ENCODE measurements at places on chromosomes 12 and 14.

- DNase-seq = no peak
These were observed 156.2 kb downstream of the ETV6 start for GRCh38 chr12:11805680-11806079.

DNA sequence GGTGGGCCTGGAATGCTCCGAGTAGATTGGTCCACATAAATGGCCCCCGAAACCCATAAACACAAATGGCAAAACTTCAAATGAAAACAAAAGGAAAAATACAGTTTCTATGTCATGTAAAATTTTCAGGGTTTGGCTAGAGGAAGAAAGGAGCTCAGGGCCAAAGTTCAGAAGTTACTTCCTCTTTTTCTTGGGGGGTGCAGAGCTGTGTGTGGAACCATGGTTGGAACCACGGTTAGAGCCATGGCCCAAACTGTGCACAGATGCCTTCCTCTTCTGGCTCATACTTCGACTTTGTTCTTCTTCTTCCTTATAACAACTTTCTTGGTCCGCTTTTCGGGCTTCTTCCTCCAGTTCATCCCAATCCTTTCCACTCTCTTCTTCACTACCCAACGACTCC, 51.7 kb downstream of the MGST1 start:
- DNase-seq = no peak

GRCh38 chr12:50572287-50572686, 67.5 kb downstream of the DIP2B start:
- no peak for DNase-seq

- DNase-seq = no peak
These were observed 598.8 kb downstream of the SLC16A7 start for GRCh38 chr12:60194678-60195077.

- no peak for DNase-seq
These were observed 36.2 kb downstream of the ANAPC7 start for GRCh38 chr12:110367181-110367864.

- DNase-seq = no peak
These were observed 24.7 kb downstream of the APAF1 start for GRCh38 chr12:98669751-98670150.

- no peak for DNase-seq
These were observed 14.3 kb downstream of the PTCSC3 start for GRCh38 chr14:36162267-36162666.

- DNase-seq = no peak
These were observed 52.4 kb upstream of the BCAT1 start for GRCh38 chr12:25001311-25001710.

DNA sequence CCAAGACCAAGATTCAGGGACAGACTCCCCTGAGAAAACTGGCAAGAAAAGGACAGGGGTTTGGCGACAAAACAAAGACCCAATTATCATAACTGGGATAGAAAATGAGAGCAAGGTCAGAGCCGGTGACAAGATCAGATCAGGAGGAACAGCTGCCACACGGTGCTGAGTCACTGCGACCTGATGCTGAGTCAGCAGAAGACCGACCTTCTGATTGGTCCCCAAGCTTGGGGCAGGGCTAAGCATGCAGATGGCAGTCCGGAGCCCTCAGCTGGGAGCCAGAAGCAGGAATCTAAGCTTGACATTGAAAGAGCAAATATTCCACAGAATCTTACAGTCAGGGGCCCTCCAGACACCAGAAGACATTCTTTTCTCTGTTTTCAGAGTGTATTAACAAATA, 19.1 kb upstream of the ARMH4 start:
- peak; percentile 17 for DNase-seq

GRCh38 chr12:27237790-27238771, 6.0 kb upstream of the STK38L start:
- DNase-seq = no peak

DNA sequence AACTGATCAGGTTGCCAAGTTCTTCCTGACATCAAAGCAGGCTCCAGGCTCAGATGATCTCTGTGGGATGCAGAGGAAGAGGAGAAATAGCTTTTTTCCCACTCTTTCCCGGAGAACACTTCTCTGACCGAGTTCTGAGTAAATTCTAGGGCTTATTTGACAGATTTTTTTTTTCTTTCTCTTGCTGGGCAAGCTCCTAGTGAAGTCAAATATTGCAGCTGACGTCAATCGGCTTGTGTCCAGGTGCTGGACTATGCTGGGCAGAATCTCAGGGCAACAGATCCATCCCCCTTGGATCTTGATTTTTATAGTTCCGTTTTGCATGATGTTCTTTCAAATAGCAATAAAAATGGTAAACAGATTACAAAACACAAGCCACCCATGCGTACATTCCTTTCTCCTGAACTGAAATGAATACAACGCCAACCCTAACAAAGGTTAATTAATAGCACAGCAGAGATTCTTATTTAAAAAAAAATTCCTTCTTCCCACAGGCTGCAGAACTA, 182.2 kb downstream of the NOVA1 start:
- DNase-seq = no peak

DNA sequence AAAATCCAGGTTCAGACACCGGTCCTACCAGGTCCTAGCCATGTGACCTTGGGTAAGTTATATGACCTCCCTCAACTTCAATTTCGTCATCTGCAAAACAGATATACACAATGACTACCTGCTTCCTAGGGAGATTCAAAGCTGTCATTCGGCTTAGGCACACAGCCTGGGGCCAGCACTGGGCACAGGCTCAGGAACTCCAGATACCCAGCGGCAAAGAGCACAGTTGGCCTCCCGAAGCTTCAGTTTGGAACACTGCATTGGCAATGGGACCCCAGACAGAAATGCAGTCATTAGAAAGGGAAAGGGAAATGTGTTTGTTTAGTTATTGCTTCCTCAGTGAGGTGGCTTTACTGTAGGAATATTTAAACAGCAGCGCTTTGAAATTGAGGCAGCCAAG, 11.4 kb downstream of the PLEKHG6 start:
- DNase-seq = no peak

DNA sequence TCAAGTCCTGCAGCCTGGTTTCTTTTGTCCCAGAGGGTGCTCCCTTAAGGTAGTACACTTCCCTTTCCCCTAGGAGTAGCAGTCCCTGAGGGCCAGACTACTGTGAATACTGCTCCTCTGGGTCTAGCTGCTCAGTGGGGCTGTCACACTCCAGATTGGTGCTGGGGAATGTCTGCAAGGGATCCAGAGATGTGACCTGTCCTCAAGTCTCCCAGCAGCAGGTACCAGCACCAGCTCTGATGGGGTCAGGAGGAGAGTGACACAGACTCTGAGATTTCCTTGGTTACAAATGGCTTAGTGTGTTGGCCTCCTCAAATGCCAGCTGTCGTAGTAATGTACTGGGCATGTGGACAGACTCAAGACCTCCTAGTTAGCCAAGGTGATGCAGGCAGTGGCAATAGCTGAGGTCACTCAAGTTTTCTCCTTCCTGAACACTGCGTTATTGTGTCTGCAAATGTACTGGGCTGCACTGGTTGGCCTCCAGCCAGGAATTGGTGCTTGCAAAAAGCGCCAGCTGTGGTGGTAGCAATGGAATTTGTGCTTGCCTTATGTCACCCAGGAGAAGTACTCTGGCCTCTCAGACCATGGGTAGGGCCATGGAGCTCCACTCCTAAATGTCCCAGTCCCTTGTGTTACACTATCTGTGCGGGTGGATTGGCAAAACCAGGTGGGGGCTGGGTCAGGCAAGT, 36.4 kb upstream of the AEBP2 start:
- no peak for DNase-seq

DNA sequence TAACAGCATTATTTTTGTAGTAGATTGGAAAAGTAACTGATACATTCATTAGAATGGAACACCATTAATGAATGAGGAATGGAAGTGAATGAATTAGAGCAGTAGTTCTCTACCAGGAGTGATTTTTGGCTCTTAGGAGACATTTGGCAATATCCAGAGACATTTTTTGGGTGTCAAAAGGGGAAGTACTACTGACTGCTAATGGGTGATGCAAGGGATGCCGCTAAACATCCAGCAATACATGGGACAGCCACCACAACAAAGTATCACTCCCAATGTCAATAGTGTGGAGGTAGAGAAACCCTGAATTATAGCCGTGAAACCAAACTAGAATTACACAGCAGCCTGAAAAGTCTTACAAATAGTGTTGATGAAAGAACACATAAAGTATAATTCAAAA, 1.5 kb downstream of the CHURC1 start:
- DNase-seq = no peak

DNA sequence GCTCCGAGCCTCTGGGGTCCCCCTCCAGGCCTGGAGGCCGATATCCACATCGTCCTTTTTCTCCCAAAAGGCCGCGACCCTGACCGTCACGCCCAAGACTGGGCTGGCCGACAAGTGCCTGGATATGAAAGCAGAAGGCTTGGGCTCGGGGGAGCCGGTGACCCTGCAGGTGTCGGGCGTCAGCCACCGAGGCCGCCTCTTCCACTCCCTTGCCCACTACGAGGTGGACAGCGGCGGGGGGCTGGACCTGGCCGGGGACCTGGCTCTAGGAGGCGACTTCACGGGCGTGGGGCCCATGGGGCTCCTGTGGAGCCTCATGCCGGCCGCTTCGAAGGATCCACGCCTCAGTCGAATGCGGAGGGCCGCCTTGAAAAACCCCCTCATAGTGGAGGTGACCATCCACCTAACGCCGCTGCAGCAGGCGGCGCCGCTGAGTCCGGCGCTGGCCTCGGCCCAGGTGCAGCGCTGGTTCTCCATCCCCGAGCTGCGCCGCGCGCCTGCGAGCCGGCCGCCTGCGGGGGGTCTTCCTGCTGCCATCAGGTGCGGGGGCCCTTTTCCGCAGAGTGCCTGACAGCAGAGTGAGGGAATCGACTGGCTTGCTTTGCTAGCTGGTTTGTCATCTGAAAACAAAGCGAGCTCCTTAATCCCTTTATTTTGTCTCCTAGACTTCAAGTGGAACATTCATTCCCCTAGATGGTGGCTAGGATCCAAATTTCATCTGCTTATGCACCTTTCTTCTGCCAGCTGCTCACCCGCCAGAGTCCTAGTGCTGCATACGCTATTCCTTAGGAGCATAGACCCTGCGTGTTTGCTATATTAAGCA, 10.6 kb upstream of the DNAL1 start:
- no peak for DNase-seq

DNA sequence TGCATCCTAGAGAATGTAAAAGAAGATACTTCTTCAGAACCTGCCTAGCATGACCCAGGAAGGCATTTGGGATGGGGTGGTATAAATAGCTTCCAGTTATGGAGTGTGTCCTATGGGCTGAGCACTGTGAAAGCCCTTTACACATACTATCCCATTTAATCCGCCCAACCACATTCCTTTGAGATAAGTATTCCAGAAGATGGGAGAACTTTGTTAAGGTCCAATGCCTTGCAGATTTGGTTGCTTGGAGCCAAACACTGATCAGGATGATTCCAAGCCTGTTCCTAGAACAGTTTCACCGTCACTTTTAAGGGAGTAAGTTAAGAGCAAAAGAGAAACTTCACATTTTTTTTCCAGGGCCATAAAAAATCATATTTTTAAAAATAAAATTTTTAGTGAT, 82.5 kb upstream of the CLMN start:
- no peak for DNase-seq

- no peak for DNase-seq
These were observed 4.7 kb downstream of the SPRYD3 start for GRCh38 chr12:53074283-53074998.

DNA sequence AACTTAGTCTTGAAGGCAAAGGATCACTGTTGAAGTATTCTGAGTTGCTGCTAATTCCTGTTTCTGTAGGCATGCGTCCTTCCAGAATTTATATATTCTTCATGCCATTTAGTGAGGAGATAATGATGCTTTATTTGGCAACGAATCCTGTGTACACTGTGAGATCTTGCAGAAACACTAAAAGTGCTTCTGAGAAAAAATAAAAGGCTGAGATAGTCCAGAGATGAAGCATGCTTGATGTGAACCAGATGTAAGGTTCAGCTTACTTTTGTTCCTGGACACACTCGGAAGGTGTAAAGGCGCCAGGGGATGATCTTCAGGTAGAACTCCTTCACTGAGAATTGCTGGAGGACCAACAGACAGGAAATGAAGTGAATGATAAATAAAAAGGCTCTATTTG, 39.1 kb downstream of the AREL1 start:
- DNase-seq = no peak

- no peak for DNase-seq
These were observed 6.4 kb upstream of the HOXC11 start for GRCh38 chr12:53966385-53967133.

DNA sequence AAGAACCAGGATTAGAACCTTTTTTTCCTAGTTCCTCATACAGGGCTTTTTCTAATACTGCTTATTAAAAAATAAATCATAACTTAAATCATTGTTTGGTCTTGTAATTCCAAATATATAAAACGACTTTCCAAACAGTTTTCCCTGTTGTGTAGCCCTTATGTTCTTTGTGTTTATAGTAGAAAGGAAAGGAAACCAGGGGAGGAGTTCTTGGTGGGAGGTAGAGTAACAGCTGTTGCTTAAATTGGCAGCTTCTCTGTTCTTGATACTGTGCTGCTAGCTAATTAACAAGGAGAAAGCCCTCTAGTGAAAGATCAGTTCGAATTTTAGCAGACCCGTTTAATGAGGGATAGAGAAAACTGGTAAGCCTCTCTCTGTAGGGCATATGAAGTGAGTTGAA, 15.0 kb downstream of the SRP54 start:
- DNase-seq = no peak

DNA sequence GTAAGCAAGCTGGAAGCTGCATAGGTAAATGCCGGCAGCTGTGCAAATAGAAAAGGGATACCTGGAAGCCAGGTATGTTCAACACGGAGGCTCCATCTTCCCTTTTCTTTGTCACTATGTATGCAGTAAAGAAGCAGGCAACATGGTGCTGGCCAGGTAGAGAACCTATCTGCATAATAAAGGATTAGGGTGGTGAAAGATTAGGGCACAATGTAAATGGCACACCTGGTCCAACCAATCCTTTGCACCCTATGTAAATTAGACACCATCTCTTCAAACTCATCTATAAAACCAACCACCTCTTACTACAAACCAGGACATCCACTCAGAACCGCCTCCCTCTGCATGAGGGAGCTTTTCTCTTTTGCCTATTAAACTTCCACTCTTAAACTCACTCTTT, 32.3 kb downstream of the RPS29 start:
- DNase-seq = no peak

GRCh38 chr12:131681257-131681620, 29.7 kb upstream of the SFSWAP start:
- DNase-seq = no peak

DNA sequence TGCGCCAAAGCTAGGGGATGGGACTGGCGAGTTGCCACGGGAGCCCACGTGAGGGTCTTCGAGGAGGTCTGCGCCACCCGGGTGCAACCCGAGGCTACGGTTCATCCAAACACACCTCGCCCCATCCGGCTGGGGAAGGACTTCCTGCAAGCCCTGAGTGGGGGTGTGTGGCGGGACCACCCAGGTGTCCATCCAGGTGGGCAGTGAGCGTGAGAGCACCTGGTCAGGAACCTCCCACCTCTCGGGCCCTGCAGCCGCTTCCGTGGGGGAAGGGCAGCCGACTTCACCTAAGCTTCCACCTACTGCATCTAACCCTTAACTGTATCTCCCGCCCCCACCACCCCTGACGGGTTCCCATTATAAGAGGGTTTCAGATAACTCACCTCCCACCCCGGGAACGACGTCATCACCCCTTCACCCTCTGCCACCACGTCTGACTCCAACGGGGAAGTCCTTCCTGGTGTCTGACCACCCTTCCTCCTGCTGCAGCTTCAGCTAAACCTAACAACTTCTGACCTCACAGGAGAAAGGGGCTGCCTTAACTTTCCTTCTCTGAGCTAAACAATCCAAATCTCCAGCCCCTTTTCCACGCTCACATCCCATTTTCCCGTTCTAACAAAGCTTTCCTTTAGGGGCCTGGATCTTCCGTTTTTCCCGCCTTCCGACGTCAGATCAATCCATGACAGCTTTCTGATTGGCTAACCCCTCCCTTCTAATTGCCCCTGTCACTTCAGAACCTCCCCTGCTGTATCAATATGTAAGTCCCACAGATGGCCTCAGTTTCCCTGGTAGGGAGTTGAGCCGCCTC, 27.4 kb upstream of the SMUG1 start:
- DNase-seq = no peak

GRCh38 chr12:78695749-78696148, 168.8 kb upstream of the SYT1 start:
- no peak for DNase-seq

All from stimulated activated CD4-positive, alpha-beta T cell treated with anti-CD3 and anti-CD28 coated beads, TNF-alpha, amount 100 ng/mL, for 4 hours (primary cell).